Stimulated activated CD8-positive, alpha-beta memory T cell treated with anti-CD3 and anti-CD28 coated beads, Interleukin-4, amount 100 ng/mL, for 1 hour (primary cell): ENCODE measurements at places on chromosomes 6 and 20.

GRCh38 chr6:19024737-19025136 is 637.6 kb downstream of the RNF144B start:
- no peak for DNase-seq

GRCh38 chr6:31528307-31528777 is 420 bp upstream of the MCCD1 start:
- DNase-seq = no peak

- no peak for DNase-seq
Measured at GRCh38 chr20:13873831-13874230, 89.0 kb downstream of the NDUFAF5 start.

DNA sequence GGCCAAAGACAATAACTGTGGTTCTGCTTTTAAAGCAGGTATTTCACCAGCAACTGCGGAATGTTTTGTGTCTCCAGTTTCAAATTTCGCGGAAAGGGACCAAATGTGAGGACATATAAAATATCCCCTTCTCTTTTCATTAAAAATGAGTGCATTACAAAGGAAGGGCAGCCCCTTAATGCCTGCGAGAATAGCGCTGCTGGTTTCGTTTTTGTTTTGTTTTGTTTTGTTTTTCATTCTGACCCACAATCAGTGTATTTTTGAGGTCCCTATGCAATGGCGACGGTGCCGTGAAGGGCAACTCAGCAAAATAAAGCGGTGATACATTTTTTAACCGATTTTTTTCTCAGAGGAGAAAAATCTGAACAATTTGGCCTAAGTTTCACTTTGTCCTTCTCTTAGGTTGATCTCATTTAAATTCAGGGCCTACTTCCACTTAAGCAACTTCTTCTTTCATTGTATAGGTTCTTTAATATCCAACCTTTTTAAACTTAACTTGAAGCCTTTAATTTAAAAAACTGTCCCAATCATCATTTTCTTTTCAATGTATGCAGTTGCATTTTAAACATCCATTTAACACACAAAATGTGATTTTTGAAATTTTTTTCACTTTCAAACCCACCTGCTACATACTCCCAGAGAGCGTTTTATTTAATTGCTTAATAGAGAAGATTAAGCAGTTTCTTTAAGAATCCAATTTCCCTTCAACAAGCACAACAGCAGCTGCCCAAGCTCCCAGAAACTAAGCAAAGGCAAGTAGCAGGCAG is 2.9 kb upstream of the HIVEP2 start:
- DNase-seq = no peak

GRCh38 chr6:134454794-134455193 is 136.9 kb upstream of the SGK1 start:
- DNase-seq = no peak

- no peak for DNase-seq
Measured at GRCh38 chr6:164346631-164347030, 932.1 kb downstream of the QKI start.
